NCI-H2081 treated with DMSO at 0.1 percent for 48 hours (cell line): ENCODE measurements at places on chromosomes 2 and 18.

- no peak for DNase-seq
These were observed 907.0 kb downstream of the CPS1 start for GRCh38 chr2:211463397-211463796.

- no peak for DNase-seq
These were observed 1216.6 kb upstream of the PIK3C3 start for GRCh38 chr18:40738321-40738880.

DNA sequence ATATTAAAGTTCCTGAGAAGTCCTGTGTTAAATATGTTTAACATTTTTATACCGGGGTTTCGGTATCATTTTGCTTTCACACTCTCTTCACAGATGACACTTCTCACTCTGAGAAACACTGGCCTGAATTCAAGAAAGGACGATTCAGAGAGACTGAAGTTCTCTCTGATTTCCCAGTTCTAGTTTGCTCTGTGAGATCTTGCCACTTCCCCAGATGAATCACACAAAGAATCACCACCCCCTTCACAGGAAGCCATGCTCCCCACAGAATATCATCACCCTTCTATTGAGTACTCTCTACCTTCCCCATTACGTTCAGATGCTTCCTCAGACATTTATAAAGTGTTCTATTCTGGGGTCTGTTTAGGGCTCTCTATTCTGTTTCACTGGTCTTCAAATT, 16.1 kb upstream of the CD207 start:
- DNase-seq = no peak

DNA sequence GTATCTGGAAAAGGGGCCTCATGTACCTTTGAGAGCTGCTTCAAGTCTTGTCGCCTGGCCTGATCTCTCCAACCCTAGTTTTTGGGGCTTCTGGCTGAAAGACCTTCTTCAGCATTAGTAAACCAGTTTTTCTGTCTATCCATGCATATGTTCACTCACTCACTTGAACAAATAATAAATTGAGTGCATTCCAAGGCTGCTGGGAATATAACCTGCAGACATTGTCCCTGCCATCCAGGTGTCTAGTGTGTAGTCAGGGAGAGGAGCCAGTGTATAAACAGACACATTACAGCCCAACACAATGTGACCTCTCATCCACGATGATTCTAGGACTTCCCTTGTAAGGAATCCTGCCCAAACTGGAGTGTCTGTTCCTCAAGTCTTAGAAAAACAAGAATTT, 262.1 kb downstream of the PRKCE start:
- no peak for DNase-seq
